Progenitor cell of endocrine pancreas (in vitro differentiated cells): ENCODE measurements at places on chromosomes 5 and 9.
A peak's percentile ranks its signal among the peaks of the same experiment; 100 is the strongest.

DNA sequence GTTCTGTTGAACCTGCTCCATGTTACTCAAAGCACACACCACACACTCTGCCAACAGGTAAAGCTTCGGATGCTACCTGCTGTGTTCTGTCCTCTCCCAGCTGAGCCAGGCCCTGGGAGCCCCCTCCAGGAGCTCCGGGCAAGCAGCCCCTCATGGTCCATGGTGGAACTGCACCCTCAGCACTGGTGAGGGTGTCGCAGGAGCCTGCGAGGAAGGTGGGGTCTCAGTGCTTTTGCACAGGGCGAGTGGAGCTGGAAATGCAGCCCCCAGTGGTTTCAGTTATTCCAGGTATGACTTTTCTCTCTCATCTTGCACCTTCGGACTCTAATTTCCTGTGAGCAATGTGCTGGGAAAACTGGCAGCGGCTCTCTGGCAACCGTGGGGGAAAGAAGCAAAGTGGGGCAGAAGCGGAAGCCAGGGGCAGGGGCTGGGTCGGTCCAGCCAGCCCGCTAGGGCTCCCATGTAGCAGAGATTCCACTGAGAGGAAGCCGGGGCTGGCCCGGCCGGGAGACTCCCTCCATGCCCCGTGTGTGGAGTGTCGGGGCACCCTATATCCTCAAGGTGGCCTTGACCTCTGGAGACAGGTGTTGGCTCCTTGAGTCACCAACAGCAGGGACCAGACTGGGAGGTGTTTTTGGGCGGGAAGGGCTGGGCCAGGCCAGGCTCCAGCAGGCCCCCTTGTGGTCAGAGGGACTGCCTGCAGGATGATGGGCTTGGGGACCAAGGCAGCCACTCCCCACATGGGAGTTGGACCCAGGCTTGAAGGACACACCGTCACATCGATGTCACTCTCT, 75.6 kb upstream of the PRSS3 start:
- DNase-seq = peak; percentile 46

DNA sequence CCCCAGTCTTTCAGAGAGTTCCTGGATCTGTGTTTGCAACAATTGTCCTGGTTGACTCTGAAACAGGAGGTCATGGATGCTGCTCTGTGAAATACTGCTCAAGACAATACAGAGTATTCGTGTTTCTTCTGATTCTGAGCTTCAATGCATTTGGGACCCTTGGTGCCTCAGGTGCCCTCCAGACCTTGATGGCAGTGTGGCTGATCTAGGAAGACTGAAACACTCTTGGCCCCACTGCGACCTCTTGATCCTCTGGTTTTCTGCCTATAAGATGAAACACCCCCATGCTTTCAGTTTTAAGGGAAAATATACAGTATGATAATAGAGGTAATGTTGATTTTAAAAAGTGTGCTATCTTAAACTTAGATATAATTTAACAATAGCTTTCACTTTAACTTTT, 67.6 kb downstream of the GDNF start:
- no peak for DNase-seq

GRCh38 chr9:89493671-89494070, 4.2 kb downstream of the SEMA4D start:
- no peak for DNase-seq

GRCh38 chr5:178376921-178377582, 144.4 kb upstream of the PHYKPL start:
- DNase-seq = no peak

- DNase-seq = no peak
These were observed 1.3 kb downstream of the NIPBL start for GRCh38 chr5:36877667-36878391.

DNA sequence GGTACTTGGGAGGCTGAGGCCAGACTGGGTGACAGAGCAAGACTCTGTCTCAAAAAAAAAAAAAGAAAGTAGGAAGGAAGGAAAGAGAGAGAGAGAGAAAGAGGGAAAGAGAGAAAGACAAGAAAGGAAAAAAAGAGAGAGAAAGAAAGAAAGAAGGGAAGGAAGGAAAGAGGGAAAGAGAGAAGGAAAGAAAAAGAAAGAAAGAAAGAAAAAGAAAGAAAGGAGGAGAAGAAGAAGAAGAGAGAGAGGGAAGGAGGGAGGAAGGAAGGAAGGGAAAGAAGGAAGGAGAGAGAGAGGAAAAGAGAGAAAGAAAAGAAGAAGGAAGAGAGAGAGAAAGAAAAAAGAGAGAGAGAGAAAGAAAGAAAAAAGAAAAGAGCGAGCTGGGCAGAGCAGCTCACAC, 3.1 kb upstream of the ZER1 start:
- no peak for DNase-seq

- no peak for DNase-seq
These were observed 4.8 kb upstream of the F2RL1 start for GRCh38 chr5:76813982-76814562.

DNA sequence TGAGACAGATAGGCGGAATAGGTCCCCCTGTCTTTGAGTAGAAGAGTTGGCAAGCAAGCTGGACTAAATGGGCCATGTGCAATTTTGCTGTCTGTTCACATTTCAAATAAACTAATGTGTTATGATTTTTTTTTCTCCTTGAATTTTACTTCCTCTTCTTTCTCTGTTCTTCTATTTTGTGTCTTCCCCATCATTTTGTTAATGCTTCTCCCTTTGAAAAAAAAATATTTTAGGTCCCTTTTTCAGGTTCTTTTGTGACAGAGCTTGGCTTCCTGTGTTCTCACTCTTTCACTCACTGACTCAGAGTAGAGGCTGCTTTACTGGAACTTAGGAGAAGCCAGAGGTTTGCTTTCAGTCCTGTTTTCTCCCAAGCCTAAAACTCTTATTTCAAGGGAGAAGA, 48.1 kb downstream of the PTCD2 start:
- no peak for DNase-seq

DNA sequence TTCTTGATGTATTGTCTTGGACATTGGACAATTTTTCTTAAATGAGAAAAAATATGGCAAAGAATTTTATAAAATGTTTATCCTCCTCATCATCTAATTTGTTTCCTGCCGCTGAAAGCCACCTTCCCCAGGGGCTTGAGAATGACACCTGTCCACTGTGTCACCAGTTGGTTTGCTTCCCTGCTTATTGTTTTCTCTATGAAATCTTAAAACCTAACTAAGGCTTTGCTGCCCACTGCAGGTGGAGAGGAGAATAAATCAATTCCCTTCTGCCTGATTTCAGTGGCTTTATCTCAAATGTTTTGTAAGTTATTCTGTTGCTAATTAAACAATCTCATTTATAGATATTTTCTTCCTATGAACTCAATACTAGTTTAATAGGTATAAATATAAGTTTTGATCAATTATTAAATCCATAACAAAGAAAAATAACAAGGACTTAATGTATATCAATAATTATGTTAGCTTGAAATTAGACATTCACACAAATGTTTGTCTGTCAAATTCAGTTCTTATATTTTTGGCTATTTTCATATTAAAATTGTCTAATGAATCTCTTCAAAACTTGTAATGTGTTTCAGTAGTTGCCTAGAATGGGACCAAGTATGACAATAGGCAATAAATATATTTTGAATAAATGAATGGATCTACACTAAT, 822.5 kb downstream of the PTPRD start:
- no peak for DNase-seq

DNA sequence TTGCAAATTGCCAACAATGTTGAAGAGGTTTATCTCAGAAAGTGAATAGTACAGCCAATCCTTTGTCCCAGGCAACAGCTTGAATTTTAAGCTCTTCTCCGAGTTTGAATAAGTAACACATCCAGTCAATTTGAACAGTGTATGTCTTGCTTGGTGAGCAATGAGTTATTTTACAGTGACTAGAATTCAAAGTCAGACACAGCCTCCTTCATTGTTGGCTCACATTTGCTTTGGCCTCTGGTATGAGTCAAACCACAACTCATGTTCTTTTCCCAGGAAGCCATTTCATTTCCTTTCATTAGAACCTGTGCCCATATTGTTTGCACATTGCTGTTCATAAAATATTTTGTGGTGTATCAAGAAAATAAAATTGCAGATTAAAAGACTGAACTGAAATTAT, 622.0 kb upstream of the DAB2 start:
- DNase-seq = no peak

DNA sequence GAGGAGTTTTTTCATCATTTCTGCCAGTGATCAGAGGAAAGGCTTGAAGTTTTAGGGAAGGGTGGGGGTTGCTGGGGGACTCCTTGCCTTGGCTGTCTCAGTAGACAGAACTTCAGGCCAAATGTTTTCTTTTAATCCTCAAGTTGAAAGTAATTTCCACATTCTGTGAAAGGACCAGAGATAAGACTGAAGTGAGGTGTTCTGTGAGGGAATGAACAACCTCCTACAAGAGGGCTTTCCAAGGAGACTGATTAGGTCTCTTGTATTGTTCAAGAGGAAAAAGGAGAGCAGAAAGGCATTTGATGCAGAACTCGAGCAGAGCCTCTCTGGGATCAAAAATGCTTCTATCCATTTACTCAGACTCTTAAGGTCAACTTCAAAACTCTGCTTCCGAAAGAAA, 282.1 kb upstream of the ATP10B start:
- no peak for DNase-seq

GRCh38 chr9:137421838-137422603, 941 bp downstream of the EXD3 start:
- no peak for DNase-seq

DNA sequence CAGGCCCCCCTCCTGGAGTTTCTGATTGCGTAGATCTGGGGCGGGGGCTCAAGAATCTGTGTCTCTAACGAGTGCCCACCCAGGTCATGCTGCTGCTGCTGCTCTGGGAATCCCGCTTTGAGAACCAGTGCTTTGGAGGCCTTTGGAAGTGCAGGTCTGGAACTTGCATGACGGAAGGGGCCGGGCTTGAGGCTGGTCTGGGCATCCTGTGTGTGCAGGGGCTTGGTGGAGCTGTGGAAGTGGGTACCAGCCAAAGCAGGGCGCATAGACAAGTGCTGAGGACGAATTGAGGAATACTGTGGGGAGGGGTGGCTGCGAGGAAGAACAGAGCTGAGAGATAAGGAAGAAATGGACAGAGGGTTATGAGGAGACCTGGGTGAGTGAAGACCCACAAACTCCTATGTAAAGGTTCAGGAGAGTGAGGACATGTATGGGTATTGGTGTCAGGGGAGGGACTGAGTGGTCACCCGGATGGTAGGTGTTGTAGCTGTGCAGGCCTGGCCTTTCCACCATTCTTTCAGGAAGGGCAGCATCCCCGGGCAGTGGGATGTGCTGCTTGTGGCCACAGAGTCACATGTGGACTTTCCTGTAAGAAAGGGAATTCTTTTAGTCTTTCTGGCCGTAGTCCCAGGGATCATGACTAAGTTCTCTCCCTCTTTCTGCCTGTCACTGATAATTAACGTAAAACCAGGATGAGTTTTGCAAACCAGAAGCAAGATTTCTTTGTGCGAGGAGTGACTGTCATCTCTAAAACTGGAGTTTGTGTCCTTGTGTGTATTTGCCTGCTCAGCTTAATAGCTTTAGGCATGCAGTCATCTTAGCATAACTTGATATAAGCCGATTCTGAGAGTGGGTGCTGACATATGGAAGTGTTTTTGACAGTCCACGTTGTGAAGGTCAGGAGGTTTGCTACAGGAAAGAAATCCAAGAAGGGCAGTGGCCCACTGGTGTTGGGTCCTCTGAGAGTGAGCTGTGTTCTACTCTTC, 43.3 kb upstream of the TJP2 start:
- no peak for DNase-seq

DNA sequence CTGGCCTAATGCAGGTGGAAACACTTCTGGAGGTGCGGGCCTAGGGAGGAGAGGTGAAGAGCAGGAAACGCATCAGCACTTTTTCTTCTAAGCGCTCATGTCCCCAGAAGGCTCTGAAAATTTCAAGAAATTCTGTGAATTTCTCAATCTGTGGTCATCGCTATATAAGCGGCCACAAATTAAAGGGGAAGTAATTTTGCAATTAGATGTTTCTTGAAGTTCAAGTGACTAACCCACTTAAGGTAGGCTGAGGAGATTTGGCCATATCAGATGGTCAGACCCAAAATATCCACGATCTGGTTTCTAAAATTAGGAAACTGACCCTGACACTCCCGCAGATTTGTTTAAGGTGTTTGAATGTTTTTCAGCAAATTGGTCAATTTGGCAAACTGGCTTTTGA, 16.6 kb upstream of the HMGCR start:
- DNase-seq = no peak

DNA sequence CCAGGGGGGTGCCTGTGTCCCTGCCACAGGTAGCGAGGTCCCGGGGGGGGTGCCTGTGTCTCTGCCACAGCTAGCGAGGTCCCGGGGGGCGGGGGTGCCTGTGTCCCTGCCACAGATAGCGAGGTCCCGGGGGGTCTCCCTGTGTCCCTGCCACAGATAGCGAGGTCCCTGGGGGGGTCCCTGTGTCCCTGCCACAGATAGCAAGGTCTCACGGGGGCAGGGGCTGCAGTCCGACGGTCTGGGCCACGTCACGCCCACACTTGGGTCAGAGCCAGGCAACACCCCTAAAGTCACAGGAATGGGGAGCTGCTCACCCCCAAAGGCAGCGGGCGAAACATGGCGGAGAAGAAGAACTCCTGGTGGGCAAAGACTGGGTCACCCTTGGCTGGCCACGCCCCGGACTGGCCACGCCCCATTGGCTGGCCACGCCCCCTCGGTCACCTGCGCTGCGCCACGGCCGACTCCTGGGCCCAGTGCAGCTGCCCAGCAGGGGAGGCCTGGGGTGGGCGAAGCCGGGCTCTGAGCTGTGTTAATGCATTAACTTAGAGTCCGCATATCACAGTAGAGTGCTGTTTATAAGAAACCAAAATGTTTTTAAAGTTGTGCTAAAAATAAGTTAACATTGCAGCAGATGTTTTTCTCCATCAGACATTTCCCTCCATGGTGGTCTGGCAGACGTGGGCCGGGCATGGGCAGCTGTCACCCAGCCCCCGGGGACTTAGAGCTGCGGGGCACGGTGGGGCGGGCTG, 7.0 kb downstream of the NOXA1 start:
- DNase-seq = no peak

- DNase-seq = no peak
These were observed 106.4 kb upstream of the ELL2 start for GRCh38 chr5:96067894-96068614.

DNA sequence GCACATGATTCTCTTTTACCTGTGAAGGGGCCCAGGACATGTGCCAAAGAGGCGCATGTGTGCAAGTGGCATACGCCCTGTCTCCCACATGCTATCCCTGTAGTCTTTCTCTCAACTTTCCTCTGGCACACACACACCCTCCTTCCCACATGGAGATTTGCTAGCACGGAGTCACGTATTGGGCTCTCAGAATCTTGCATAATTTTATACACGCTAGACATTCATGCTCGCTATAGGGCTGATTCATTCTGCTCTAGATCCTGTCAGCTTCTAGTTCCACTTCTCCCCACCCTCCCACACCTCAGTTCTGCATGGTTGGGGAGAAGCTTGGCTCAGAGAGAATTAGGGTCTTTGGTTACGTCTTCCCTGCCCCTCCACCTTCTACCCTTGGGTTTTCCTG, 72.8 kb downstream of the CD180 start:
- no peak for DNase-seq

GRCh38 chr5:170491479-170491878, 12.3 kb upstream of the KCNIP1 start:
- no peak for DNase-seq

- no peak for DNase-seq
These were observed 36.4 kb upstream of the ADAMTSL1 start for GRCh38 chr9:18437315-18438201.

DNA sequence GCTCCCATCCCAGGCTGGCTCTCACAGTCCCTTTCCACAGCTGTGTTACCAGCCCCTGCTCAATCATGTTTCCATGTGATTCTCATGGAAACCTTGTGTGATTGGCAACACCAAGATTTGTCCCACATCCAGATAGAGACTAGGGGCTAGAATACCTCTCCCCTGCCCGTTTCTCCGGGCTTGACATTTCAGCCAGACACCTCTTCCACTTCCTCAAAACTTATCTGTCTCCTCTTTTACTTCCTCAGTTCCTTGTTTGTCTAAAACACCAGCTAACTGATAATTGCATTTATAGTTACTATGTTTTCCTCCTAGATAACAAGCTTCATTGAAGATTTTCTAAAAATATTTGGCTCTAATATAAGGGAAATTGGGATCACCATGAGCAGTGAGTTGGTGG, 16.6 kb upstream of the KCNMB1 start:
- no peak for DNase-seq
